ENCODE measurements at places on chromosomes 16 and 17. TPM values are rescaled to one million over a fixed set of nuclear protein-coding genes. Genes with fewer than 3 reads are reported as not detected.

Gene KRT23
- not detected for total RNA-seq

Gene HGS
- 184 TPM for total RNA-seq

Gene RASL10B
- 1.2 TPM for total RNA-seq

Gene ASB16
- not detected for total RNA-seq

Gene SDR42E1
- total RNA-seq = 6.9 TPM

Gene SULT1A4
- total RNA-seq = 7.0 TPM

Gene PRR29
- total RNA-seq = not detected

Gene MC1R
- total RNA-seq = 12.2 TPM

Gene EVPLL
- not detected for total RNA-seq

Gene WNT3
- 1.0 TPM for total RNA-seq

Gene RNF157
- 1.4 TPM for total RNA-seq

Gene PABPN1L
- 0.84 TPM for total RNA-seq

DNA sequence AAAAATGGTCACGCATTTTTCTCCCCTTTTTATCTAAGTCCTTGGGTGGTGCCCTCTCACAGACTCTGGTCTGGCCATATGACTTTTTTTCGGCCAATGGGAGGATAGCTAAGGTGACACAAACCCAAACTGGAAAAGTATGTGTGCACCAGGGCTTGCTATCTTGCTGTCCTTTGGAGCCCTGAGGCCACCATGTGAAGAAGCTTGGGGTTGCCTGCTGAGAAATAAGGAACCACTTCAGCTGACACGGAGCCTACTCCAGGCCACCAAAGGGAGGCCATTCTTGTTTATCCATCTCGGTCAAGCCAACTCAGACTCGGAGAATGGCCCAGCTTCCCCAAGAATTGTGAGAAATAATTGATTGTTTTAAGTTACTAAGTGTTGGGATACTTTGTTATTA is 111.4 kb upstream of the ZFHX3 start:
- DNase-seq = no peak

- DNase-seq = no peak
These were observed 2.6 kb downstream of the SYNGR2 start for GRCh38 chr17:78170692-78171590.

DNA sequence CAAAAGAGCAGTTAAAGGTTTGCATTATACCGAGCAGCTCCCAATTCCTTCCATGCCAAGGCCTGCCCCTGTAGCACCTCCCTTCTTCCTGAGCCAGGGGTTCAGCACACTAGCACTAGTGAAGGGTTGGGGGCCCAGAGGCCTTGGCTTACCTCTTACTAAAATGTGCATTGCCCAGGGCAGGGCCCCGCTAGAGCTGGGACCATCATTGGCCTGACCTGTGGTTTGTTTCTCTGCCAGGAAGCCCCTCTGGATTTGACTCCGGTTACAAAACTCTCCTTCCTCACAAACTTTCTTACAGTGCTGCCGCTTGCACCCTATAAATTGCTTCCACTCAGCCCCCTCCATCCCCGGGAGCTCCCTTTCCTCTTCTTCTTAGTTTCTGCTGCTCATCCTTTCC is 33.8 kb downstream of the MPRIP start:
- no peak for DNase-seq

GRCh38 chr17:12859520-12859919 is 70.2 kb downstream of the ARHGAP44 start:
- no peak for DNase-seq

DNA sequence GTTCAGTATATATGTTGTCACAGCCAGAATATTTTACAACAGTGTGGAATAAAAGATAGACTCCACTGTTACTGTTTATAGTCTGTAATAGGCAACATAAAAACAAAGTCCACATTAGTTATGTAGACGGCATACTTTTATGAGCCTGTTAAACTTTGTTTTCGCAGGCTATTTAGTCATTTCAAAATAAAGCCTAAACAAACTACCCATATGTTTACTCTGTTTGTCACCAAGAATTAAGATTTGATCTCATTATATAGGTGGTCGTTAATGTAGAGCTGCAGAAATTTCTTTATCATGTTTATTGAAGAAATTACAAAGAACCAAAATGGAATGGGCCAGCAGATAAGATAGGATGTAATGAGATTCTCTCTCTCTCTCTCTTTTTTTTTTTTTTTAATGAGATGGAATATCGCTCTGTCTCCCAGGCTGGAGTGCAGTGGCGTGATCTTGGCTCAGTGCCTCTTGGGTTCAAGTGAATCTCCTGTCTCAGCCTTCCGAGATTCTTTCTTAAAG is 943.8 kb upstream of the SOX9 start:
- no peak for DNase-seq

DNA sequence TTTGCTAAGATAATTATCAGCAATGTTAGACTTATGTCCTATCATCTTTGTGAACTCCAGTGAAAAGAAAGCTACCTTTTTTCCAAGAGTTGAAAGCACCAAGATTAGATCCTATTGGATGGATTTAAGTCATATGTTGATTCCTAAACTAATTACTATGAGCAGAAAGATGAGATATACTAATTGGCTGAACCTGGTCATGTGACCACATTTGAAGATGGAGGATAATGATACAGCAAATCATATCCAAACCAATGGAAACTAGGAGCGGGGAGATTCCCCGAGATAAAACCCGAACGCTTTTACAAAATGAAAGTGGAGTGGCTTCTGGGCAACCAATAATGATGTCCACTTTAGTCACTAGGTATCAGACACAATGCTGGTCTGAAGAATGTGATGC is 1060.2 kb upstream of the EEF2KMT start:
- no peak for DNase-seq

- DNase-seq = peak; percentile 22
These were observed 2.3 kb upstream of the NPTX1 start for GRCh38 chr17:80478487-80479245.

DNA sequence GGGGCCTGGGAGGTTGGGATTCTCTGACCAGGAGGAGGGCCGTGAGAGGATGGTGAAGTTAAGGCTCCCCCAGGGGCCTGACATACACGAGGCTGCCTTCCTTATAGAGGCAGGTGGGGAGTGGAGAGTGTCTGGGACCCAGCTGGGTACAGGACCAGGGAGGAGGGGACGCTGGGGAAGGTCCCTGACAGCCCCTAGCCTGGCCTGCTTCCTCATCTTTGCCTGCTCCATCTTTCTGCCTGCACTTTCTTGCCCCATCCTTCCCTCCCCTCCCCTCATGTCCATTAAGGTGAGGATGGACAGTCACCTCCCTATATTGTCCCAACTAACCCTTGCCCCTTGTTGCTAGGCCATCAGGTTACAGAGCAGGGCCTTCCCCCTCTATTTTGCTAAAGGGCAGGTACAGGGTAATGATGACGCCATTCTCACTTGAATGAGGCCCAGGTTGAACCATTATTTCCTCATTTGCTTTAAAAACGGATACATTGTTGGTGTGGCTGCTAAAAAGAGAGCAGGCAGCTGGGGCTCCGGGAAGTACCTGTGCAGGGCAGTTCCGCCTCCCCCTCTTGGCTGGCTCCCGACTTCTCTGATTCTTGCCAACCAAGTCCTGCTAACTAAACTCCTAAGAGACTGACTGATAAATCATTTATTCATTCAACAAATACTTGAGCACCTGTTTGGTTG is 1.3 kb downstream of the C17orf99 start:
- peak; percentile 94 for DNase-seq

- peak; percentile 59 for DNase-seq
These were observed 585 bp downstream of the MLKL start for GRCh38 chr16:74700116-74700437.

- no peak for DNase-seq
These were observed 40.3 kb upstream of the GAS7 start for GRCh38 chr17:10238661-10239060.

- peak; percentile 45 for DNase-seq
These were observed 23.1 kb upstream of the MMD start for GRCh38 chr17:55444471-55445441.

GRCh38 chr17:82560802-82561428 is 41.4 kb downstream of the FOXK2 start:
- no peak for DNase-seq

GRCh38 chr17:76046064-76046463 is 19.0 kb upstream of the EVPL start:
- DNase-seq = no peak

DNA sequence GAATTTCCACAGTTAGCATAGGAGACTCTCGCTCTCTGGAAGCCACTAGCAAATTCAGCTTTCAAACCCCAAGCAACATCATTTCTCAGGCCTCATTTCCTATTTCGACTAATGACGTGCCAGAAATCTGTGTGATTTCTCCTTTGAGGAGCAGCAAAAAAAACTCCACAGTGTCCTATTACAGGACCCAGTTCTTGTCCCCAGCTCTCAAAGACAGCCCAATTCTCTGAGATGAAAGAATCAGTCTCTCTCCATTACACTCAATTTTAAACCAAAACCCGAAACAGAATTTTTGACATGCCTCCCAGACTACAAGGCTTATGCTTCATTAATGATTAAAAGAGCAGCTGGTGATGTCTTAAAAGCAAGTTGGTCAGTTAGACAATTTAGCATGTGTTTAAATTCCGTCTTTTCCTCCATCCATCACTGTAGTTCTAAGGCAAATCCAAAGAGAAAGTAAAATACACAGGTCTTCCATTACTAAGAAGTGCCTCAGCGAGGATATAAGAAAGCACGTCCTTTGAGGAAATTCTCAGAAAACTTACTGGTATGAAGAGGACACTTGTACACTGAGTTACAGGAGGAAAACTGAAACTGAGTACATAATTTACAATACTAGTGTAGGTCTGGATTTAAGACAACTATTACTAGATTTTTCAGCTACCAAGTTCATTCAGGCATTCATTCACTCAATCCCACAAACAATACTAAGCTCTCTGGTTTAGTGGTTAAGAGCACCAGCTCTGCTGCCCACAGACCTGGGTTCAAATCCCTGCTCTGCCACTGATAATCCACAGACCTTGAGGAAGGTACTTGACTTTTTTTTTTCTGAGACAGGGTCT is 12.5 kb downstream of the TOM1L2 start:
- no peak for DNase-seq

- DNase-seq = no peak
These were observed 1.2 kb upstream of the KCNJ16 start for GRCh38 chr17:70073799-70074198.

DNA sequence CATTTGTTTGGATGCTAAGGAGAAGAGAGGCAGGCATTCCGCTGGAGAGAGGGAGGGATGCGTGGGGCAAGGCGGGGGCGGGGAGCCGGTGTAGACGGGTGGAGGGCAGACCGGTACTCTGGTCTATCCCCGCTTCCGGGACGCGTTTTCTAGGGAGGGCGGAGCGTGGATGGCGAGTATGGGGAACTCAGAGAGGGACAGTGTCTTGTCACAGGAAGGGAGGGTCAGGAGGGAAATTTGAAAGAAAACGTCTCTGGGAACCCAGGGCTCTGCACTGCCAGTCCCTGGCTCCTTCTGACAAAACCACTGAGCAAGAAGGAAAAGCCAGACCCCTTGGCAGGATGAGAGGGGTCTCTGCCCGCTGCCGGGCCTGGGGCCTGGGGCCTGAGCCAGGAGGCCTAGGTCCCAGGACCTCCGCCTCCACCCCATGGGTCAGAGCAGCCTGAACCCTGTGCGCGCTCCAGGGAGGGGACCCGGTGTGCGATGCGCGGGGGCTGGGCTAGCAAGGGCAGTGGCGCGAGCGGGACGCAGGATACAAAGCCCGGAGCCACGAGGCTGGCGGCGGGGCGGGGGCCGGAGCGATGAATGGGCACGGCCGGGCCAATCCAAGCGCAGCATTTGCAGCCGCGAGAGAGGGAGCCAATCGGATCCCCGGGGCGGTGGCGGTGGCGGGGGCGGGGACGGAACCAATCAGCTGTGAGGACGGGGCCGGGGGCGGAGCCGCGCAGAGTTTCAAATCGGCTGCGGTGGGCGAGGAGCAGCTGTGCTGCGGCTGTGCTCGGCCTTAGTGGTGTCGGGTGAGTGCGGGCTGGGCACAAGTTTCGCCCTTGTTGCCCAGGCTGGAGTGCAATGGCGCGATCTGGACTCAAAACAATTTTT is at the start of gene PIMREG:
Gene PIMREG (plus strand): TSS at position 764 of the 879 bp plus-strand sequence. CDS start 656 bp downstream, outside the sequence.
- peak; percentile 97 for DNase-seq

All from B cell (primary cell).